RKO (cell line): ENCODE measurements at places on chromosomes 12 and 14.

- no peak for DNase-seq
Measured at GRCh38 chr12:51869496-51869865, 18.4 kb upstream of the ANKRD33 start.

GRCh38 chr12:95195122-95195521 is 22.1 kb downstream of the FGD6 start:
- no peak for DNase-seq

DNA sequence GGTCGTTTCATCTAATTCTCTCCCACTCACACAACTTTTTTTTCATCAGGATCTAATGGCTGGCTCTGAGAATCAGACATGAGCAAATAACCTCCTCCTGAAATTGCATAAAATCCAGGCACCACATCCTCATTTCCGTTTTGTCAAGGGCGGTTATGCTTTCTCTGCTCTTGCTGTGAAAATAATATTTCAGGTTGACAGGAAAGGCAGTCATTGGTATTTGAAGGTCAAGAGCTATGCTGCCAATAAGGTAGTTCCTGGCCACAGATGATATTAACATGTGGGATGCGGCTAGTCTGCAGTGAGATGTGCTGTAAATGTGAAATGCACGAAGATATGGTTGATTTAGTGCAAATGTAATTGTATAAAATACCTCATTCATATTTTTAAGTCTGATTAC is 870.2 kb upstream of the TMEM132C start:
- no peak for DNase-seq

GRCh38 chr12:12992418-12993130 is 7.5 kb downstream of the HEBP1 start:
- no peak for DNase-seq

GRCh38 chr12:96053476-96054243 is 18.3 kb upstream of the LTA4H start:
- DNase-seq, result no peak

DNA sequence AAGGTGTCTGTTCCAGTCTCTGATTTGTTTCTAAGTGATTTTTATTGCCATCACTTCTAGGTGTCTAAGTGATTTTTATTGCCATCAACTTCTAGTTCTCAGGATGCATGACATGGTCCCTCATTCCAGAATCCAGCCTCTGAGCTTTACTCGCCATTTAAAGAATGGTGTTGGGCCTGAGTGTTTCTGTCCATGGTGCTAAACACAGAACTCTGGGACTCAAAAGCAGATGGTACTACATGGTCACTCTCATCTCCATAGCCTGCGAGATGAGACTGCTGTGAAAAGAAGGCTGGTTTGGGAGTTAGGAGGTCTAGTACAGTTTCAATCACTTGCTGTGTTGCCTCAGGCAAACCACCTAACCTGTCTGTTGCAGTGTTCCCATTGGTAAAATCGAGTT is 276.6 kb downstream of the NRXN3 start:
- DNase-seq, result no peak

- DNase-seq, result no peak
Measured at GRCh38 chr12:29171421-29172258, 22.6 kb downstream of the FAR2 start.

- peak; percentile 39 for DNase-seq
Measured at GRCh38 chr12:95336387-95337067, 118.9 kb downstream of the VEZT start.

- DNase-seq, result no peak
Measured at GRCh38 chr12:51413149-51413548, 11.5 kb upstream of the SLC4A8 start.

GRCh38 chr14:104877066-104877805 is 12.2 kb downstream of the CEP170B start:
- no peak for DNase-seq
